ENCODE measurements at places on chromosomes 7 and 10.

- DNase-seq, result no peak
Measured at GRCh38 chr7:94351703-94352102, 43.0 kb upstream of the COL1A2 start.

DNA sequence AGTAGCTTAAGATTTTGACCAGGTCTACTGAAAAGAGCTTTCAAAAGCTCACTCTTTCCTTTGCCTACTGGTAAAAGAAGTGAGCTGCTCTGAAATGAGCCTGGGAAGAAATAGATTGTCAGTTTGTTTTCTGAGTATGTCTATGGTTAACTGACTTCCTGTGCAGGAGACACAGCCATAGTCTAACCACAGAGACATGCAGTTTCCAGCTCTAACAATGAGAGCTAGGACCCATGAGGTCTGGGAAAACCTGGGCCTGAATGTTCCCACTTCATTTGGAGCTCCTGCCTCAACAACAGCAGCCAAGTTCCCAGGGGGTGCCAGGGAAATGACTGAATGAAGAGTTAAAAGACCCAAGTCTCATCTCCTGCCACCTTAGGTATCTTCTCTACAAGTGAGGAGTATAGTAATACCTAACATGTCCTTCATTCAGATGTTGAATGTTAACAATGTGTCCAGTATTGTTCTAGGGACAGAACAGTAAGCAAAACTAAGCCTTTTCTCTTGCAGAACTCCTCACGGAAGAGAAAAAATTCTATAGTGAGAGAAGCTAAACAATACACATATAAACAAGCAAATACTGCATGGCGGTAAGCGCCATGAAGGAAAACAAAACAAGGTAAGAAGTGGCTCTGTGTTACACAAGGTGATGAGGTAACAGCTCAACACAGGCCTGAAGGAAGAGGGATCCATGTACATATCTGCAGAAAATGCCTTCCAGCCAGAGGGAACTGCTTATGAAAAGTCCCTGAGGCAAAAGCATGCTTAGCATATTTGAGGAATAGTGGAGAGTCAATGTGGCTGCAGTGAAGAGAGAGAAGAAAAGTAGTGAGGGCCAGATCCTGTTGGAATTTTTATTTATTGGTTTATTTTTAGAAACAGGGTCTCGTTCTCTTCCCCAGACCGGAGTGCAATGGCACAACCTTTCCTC is 26.4 kb upstream of the ANKRD1 start:
- no peak for DNase-seq

DNA sequence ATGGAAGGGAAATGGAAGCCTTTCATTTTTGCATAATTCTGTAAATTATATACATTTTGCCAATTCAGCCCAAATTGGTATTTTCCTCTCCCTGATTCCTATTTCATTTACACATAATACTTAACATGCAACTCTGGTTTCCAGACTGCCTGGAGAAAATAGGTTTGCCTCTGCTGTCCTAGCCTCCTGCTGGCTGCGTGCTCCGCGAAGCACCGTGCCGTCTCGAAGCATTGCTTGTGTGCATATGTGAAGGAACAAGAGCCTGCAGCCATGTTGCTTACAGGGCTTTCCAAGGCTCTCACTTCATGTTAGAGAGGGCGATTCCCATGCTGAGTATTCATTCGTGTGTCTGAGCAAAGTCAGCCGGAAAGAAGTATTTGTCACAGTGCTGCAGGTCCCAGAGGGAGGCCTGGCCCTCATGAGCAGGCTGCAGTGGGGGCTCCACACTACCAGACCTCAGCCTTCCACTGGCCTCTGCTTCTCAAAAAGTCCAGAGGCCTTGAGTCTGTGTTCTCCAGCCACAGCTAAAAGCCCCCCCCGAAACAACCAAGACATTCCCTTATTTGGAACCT is 66.5 kb downstream of the CLRN3 start:
- no peak for DNase-seq

DNA sequence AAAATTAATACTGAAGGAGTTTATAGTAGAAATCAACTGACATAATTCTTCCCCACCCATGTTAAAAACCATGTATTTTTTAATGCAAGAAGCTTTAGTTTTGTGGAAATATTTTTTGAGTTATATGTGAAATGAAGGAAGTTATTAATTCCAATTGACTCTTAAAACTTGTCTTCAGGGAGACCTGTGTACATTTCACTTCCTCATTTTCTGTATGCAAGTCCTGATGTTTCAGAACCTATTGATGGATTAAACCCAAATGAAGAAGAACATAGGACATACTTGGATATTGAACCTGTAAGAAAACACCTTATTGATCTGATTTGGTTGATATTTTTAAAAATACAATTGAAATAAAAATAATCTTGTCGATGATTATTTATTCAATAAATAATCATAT is 33.3 kb downstream of the CD36 start:
- DNase-seq, result no peak

DNA sequence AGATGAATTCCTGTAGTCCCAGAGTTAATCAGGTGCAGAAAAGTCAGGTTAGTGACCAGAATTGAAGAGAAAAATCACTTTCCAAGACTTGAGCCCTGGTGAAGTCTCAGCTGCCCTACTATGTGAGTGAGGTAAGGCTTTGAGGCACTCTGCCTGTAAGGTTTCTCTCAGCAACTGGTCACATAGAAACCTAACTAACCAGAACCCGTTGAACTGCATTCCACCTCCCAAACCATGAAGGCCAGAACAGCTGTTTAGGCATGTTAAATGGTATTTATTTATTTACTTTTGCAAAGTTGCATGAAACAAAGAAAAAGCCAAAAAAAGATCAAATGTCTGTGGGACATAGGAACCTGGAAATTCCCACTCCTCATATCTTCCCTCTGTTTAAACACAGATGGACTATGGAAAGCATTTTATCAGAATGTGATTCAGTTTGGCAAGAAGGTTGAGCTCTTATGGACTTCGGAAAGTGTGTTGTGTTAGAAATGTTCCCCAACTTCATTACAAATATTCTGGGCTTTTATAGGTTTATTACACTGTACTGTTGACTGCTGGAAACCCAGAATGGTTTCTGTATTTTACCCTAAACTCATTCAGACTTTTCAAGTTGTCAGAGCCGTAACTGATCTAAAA is 12.8 kb upstream of the GPR85 start:
- no peak for DNase-seq

DNA sequence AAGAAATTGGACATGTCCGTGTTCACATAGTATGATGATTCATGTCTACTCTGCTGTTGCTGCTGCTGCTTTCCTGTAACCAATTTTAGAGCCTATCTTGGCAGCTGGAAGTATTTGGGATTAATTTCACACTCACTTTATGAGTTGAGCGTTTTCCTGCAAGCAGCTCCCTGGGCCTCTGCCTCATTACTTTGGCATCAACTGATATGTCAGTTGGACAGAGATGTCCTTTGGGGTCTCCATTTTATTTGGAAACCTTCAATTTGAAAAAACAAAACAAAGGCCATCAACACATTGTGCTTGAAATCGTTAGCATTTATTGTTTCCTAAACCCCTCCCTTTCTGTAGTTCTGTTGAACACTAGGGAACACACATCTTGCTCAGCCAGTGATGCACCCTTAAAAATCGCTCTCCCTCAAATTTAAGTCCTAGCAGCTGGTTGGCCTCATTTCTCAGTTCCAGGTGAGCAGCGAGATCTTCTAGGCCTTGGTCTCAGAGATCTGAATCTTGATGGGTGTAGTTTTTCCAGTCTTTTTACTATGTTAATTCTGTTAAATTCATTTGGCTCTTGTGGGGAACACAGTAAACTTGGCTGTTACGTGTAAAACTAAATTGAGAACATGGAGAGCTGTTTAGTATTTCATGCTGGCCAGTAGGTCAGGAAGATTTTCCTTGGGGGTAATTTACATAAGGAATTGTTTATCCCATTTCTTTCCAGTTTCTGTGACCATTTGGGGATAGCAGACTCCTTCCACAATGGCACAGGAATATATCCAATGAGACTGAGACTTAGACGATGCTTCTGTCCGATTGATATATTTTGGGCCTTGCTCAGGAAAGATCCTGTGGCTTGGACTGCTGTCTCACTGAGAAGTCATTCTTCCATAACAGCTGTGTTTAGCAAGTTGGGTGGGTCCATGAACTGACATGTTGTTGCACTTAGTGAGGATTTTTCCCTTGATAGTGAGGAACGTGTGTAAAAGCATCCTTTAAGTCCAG is 371.6 kb downstream of the BBS9 start:
- no peak for DNase-seq
